ENCODE measurements at places on chromosomes 1 and 21.

DNA sequence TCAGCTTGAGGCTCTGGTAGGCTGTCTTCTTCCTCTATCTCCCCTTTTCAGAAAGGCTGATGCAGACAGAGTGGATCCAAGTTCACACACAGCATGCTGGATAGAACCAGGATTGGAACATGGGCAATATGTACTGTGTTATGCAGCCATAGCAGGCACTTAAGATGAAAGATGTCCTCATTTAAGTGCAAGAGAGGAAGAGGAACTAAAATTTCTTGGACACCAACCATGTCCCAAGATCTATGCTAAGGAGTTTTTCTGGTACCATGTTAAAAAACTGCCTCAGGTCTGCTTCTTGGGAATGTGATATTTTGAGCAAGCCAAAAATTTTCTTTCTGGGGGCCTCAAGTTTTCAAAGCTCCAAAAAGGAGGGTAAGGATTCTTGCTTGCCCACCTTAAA lies 1.2 kb downstream of the SDHB start:
- DNase-seq = no peak

- no peak for DNase-seq
Measured at GRCh38 chr1:98278055-98278454, 357.2 kb upstream of the DPYD start.

- no peak for DNase-seq
Measured at GRCh38 chr1:28127617-28128257, 39.3 kb upstream of the EYA3 start.

- DNase-seq = no peak
Measured at GRCh38 chr1:59186656-59187055, 110.2 kb upstream of the FGGY start.

- DNase-seq = no peak
Measured at GRCh38 chr1:197277166-197277565, 9.1 kb downstream of the CRB1 start.

DNA sequence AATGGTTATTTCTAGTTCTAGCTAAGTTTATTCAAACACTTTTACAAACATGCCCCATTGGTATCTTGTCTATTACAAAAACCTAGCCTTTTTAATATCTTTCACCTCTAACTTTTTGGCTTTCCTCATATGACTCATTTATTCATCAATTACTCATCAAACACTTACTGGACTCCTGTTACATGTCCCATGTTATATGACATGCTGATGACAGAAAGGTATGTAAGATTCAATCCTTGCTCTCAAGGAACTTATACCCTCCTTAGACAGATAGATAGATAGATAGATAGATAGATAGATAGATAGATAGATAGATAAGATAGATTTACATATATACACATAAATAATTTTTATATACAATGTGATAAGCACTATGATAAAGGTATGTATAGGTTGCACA lies 33.9 kb upstream of the INSL5 start:
- no peak for DNase-seq

DNA sequence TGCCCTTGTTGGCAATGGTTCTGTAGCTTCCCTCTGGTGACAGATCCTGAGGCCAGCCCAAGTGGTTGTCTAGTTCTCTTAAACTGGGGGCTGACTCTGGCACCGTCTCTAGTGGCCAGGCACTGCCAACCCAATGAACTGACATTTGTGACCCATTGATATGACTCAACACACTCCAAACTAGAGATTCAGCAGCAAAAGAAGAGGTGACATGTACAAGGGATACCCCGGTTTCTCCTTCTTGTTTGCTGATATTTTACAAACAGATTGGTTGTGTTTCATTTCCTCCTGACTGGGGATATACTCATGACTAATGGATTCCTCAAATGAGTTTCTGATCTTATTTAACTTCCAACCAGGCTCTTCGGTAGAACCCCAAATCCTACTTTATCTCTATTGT lies 65.9 kb upstream of the DNAJC6 start:
- no peak for DNase-seq

DNA sequence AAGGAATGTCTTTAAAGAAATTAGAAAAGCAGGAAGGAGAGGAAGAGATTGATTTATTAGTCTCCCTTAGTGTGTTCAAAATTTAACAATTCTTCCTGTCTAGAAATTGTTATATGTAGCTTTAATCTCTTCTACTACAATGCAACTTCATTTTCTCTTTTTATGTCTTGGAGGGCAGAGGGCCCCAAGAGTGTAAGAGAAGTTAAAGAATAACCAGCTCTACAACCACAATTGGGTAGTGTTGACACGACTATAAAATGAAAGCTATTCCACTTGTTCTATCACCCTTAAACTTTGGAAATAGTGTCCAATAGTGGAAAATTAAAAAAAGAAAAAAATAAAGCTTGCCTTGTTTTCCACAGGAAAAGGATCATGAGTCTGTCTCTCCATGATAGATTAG lies 82.6 kb upstream of the DPYD start:
- DNase-seq = no peak

DNA sequence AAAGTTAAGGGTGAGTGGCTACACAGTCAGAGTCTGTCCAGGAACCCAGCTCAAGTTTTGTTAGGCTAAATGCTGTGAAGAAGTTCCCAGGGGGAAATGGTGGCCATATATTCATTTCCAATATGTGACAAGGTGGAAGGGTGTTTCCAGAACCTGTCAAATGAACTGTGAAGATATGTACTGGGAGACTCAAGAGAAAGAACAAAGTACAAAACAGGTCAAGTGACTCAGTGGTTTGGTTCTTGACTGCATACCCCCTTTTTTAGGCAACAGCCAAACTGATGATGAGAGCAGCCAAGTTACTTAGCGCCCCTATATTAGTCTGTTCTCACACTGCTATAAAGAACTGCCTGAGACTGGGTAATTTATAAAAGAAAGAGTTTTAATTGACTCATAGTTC lies 18.6 kb upstream of the FBXO28 start:
- no peak for DNase-seq

GRCh38 chr21:46168238-46168637 lies 12.9 kb upstream of the FTCD start:
- DNase-seq = no peak

DNA sequence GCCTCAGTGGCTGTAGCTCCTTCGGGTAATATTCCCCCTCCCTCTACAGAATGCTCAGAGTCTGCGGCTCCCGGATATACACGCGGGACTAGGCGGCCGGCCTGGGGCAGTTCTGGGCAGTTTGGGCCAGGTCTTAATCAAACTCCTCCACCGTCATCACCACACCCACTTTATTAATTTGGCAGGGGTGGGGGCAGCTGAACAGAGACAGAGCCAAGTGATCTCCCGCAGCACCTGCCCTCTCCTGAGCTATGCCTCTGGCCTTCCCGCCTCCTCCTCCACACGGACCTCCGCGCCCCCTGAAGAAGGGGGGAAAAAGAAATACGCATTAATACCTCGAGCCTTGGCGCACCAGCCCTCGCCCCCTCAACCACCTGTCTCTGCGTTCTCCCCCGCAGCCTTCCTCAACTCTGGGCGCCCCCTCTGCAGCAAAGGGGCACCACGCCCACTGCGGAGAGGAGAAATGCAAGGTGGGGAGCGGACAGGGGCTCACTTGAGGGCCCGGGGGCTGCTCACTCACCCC lies 42.6 kb downstream of the CD34 start:
- no peak for DNase-seq

- DNase-seq = no peak
Measured at GRCh38 chr1:179867493-179868330, 9.9 kb downstream of the TOR1AIP2 start.

- no peak for DNase-seq
Measured at GRCh38 chr1:32859915-32860314, 10.8 kb downstream of the FNDC5 start.

DNA sequence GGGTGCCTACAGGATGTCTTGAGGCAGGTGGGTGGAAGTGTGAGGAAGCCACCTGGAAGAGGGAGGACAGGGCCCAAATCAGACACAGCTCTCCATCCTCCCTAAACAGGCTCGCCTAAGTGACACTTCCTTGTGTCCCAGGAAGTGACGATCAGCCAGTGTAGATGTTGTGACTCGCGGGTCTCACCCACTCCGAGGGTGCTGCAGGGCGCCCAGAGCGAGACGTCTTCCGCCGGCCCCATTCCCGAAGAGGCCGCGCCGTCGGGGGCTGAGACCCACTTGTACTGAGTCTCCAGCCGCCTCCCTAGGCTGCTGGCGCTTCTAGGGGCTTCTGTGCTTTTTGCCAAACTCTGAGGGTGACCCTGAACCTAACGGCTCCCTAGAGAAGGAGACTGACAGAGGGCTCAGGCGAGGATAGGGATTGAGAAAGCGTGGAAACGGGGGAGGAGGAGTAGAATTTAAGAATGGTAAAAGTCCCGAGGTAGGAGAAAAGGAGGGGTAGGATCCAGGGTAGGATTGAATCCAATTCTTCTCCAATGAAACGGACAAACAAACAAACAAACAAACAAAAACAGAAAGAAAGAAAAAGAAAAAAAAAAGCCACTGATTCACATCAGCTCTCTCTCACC lies 543 bp upstream of the MARK1 start:
- no peak for DNase-seq

DNA sequence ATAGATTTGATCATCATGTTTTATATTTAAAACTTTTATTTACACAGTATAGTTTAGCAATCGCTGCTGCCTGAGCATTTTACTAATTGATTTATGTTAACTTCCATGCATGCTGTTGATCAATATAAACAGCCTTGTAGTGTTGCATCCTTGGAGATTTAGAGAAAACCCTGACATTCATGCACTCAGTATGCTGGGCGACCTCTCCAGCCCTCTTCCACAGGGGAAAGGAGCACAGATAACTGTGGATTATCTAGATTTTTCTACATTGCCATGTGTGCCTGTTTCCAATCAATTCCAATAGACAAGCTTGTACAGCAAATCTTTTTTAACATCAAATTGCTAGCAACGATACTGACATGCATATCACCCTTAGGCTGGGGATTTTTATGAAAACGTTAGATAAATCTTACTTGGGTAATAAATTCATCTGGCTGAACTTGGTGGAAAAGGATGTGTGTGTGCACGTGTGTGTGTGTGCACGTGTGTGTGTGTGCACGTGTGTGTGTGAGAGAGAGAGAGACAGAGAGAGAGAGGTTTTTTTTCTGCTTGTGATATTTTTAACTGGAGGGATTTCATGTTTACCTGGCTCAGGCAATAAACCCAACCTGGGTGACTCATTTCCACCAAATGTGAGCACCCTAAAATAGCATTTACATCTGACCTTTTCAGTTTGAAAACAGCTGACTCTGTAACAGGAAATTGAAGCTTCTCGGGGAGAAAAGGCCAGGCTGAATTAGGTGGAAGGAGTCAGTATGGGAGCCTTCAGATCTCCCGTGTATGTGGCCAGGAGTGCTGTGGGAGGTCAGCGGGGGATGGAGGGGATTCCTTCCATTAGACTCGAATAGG lies 339.8 kb downstream of the PRDM2 start:
- DNase-seq = peak; percentile 12

GRCh38 chr1:248696261-248696660 lies 6.3 kb downstream of the OR14I1 start:
- DNase-seq = no peak

DNA sequence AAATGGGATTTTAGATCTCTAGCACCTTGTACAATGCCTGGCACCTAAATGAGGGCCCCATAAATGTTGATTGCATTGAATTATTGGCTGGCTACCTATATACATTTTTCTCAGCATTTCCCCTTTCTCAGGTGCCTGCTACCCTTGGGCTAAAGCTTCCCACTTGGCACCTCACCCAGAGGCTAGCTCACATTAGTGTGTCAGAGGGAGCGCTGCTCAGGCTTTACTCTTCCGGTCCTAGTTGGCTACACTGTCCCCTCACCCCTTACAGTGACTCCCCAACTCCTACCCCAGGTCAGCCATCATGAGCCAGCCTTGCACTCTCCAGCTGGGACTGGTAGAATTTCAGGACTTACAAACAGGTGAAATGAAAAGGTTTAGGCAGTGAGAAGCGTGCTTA lies 9.5 kb downstream of the TRAF5 start:
- DNase-seq = no peak

- no peak for DNase-seq
Measured at GRCh38 chr1:206012086-206012859, 9.1 kb upstream of the RAB7B start.

- DNase-seq = peak; percentile 69
Measured at GRCh38 chr21:37060296-37060695, 12.6 kb downstream of the PIGP start.

DNA sequence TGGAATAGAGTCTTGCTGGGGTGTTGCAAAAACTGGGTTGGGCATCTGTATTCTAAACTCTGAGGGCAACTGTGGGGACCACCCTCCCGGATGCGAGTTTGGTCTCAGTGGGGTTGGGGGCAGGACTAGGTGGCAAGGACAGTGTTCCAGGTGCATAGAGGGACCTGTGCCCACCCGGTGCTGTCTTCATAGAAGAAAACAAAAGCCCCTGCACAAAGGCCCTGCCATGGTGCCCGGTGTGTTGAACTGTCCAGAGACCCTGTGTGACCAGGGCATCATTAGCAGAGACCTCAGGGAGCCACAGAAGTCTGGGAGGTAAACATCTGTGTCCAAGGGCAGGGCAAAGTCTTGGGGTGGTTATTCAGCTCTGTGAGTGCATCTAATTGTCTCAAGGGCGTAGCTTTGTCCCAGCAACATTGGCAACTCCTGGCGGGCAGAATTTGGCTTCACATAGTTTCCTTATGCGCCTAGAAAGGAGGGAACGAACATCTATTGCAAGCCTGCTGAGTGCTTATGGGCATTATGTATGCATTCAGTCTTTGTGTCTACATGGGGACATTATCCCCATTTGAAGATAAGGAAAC lies 72.2 kb upstream of the IFFO2 start:
- DNase-seq = no peak

Measured in epithelial cell of prostate (primary cell).